ENCODE measurements at places on chromosomes 2 and 18.

- DNase-seq = no peak
Observed at GRCh38 chr2:120995152-120995551, 259.5 kb downstream of the GLI2 start.

- no peak for DNase-seq
Observed at GRCh38 chr2:137535897-137536296, 428.4 kb upstream of the HNMT start.

DNA sequence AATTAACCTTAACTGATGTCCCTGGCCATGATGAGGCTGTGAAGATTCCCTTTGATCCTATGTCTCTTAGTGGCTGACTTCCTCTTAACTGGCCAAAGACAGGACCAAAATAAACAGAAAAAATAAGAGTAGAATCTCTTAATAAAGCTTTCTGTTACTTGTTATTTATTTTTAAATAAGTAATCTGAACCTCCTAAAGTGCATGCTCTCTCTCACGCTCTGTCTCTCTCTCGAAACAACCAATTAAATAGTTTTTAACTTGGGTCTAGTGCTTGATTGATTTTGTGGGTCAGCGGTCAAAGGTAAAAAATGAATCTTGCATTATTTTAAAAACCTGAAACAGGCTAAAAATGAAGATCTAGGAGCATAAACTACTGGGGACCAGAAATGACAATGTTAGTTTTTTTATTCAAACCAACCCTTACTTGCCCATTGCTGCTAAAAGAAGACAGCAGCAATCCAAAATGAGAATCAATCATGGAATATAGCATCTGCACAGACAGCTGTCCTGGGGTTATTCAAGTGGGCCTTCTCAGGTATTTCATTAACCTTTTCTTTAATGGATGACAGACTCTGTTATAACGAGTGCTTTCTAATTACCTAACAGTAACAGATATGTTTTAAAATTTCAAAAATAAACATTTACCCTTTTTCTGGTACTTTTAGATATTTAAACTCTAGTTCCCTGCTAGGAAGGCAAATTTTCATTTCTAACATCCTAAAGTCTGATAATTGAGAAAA lies 11.2 kb downstream of the GAREM1 start:
- no peak for DNase-seq

DNA sequence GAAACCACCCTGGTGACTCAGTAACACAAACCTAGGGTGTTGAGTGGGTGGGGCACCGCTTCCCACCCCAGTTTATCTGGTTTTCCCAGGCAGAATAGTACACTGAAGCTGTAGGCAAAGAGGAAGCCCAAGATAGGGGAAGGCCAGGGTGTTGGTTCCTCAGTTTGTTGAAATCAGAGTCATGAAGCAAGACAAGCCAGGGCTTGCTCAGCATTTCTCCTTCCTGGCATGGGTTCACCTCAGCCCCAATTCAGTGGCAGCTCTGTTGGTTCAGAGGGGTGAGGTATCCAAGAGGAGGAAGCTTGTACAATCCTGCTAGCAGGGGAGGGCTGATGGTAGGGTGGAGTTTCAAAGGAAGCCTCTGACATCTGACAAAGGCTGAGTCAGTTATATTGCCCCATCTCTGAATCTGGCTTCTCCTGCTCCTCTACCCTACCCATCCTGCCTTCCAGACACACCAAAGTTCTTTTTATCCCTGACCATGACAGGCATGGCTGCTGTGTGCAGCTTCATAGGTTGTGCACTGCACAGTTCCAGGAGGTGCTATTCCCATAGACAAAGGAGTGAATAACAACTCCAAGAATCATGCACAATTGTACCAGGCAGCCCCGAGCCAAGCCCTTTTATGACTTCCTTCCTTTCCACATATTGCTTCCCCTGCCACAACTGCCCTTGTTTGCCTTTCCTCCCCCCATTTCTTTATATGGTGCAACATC lies 24.9 kb upstream of the RAB10 start:
- no peak for DNase-seq

DNA sequence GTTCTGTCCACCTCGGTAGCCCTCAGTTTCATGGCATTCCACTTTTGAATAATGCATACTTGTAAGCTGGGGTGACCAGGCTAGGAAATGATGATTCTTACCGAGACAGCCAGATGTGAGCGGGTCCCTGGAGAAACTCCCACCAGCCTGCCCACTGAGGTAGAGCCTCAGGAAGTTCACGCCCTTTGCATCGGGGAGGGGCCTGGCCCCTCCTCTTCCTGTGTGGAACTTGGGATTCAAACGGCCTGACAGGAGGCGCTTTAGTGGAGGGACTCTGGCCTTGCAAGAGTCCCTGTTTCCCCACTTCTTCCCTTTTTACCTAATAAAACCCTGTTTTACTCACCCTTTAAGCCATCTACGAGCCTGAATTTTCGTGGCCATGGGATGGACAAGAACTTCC lies 44.6 kb downstream of the MRO start:
- DNase-seq = no peak

GRCh38 chr2:195815083-195815482 lies 158.1 kb downstream of the SLC39A10 start:
- DNase-seq = no peak

DNA sequence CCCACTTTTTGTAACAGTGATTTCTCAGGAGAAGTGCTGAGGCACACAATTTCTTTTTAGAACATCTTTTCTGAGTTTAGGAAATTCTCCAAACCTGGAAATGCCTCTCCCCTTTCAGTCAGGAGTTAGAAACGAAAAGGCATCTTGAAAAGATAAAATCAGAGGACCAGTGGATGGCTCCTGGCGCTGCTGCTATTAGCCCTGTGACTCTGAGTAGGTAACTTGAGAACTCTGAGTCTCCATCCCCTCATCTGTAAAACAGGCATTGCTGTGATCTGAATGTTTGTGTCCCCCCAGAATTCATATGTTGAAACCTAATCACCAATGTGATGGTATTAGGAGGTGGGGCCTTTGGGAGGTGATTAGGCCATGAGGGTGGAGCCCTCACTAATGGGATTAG lies 50.2 kb downstream of the EHD3 start:
- no peak for DNase-seq

DNA sequence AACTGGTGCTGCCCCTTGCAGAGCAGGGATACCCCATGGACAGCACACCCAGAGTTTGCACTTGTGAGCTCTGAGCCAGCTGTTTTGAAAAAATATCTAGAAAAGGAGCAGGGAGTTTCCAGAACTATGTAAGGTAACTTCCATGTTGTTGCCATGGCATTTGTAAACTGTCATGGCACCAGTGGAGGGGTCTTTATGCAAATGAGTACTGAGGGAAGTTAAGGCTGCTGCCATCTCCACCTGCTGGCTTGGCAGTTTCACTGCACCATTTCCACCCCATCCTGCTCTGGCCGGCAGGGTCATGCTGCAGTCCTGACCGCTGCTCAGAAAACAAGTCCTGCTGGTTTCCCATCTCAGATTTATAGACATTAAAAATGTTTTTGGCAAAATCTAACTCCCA lies 52.3 kb upstream of the SNTG2 start:
- DNase-seq = no peak

- no peak for DNase-seq
Observed at GRCh38 chr18:13556502-13556901, 169.9 kb downstream of the FAM210A start.

- DNase-seq = no peak
Observed at GRCh38 chr18:76503649-76504386, 8.8 kb upstream of the ZNF516 start.

DNA sequence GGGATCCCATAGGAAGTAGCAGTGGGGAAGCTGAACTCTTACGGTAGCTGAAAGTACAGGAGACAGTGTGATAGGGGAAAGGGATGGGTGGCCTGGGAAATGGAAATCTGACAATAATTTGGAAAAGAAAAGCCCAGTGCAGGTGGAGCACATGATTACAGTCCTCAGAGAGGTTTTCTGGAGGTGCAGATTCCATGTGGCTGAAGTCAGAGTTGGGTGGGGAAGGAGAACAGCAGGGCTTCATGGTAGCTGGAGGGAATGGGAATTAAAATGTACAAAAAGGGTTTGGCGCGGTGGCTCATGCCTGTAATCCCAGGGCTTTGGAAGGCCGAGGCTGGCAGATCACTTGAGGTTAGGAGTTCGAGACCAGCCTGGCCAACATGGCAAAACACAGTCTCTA lies 12.2 kb downstream of the HRH4 start:
- DNase-seq = no peak

DNA sequence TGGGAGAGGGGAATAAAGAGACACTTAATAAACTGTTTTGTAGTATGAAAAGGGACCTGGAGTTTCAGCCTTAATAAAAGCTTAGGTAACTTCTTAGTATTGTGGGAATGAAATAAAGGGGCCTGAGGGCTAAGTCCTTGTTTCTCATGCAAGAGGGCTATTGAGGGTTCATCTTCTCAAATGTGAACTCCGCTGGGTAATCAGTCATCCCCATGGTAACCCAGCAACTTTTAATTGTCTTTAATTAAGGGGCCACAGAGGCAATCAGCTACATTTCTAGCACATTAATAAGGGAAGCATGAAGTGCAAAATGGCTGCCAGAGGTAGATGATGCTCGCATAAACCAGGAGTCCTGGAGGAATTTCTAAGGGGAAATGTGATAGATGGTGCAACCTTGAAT lies 1784.2 kb upstream of the CELF4 start:
- DNase-seq = no peak

- peak; percentile 22 for DNase-seq
Observed at GRCh38 chr2:58448065-58448507, 207.0 kb upstream of the FANCL start.

DNA sequence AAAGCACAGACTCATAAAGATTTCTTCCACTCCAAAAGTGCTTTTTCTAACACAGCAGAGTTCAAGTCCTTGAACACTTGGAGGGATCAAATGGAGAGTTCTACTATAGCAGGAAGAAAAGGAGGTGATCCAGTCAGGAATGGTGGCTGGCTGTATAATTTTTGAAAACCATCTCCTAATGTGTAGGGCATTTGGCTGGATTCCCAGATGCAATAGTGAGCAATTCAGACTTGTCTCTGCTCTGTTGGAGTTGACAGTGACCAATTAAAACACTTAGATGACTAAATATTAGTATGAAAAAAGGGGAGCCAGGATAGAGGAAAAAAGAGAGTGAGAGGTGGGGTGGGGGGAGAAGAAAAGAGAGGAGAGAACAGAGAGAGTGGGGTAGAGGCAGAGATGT lies 5.3 kb upstream of the G6PC2 start:
- DNase-seq = no peak

DNA sequence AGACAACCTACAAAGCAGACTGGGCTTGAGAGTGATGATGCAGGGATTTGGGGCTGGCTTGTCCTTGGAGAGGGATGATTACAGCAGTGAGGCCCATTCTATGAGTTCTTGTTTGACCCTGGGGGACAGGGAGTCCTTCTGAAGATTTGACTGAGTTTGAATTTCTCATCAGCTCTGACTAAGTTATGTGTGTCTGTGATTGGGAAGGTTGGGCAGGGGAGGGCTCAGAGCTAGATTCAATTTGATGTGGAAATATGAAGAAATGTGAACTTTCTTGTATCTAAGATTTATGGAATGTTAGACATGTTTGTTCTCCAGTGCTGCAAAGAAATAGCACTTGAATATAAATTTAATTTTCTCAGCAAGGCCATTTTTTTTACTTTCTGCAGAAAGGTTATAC lies 19.9 kb upstream of the IL1R2 start:
- no peak for DNase-seq

DNA sequence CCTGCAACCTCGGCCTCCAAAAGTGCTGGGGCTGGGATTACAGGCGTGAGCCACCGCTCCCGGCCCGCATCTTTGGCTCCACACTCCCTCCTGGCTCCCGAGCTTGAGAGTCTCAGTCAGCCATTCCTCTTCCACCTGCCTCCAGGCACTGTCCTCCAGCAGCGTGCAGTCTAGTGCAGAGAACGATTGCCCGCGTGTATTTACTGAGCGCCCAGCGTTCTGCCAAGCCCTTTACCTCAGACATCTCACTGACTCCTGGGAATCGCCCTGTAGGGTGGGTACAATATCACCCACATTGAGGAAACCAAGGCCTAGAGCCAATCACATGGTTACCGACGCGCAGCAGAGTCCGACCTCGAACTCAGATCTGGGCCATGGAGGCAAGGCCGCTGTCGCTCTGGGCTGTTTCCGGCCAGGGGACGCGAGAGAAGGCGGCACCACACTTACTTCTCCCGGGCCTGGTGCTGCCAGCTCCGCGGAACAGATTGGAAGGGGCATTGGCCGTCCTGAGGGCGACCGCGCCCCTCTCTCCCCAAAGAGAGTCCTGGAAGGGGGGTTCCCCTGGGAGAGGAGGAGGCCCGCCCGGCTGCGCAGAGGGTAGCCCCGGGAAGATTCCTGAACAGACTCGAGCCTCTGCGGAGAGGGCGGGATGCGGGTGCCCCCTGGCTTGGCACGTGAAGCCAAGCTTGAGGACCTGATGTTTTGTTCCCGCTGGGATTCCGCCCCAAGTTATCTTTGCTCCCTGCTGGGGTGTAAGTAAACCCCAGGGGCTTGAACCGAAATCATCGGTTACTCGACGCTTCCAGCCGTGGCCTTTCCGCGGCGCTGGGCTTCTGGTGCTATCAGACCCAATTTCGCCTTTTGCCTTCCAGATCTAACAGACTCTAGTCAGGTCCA lies 5.2 kb upstream of the DLX2 start:
- DNase-seq = no peak

DNA sequence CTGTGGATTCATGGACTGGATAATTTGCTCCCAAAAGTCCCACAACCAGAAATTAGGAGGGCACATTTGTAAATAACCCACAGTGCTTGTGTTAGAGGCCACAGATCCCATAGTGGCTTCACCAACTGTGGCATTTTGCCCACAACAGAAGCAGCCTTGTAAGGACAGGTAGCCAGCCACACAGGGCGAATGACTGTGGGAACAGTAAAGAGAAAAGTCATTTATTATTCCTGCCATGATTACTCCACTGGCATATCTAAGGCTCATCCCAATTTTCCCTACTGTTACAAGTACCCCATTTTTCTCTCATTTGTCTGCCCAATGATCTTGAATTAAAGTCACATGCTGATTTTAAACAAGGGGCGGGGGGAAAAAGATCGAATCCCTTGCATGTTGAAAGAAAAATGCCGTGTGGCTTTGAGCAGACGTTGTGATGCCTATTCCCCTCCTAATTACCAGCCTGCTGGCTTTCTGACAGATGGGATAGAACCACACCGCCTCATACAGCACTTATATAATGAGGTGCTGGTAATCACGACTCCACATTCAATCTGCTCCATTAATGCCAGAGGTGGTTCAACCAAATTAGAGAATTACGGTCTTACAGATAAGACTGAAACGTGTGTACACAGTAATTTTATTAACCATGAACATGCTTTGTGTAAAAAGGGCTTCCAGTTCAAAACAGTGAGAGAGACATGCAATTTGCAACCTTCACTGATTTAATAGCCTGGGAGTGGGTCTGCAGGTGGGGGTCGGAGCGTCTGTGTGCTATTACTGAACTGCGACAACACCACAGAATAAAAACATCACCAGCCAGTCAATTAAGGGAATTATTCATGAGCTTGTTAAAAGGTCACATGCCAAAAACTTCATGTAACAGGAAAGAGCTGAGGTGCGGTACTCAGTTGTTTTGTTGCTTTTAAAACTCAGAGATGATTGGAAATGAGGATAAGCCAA lies 196.0 kb downstream of the TMEM163 start:
- DNase-seq = no peak

- no peak for DNase-seq
Observed at GRCh38 chr2:161124201-161124600, 36.0 kb upstream of the TANK start.

- DNase-seq = no peak
Observed at GRCh38 chr18:45081566-45082181, 401.0 kb downstream of the SETBP1 start.

GRCh38 chr2:225464346-225465025 lies 65.0 kb downstream of the NYAP2 start:
- no peak for DNase-seq

All from hepatic stellate cell (primary cell).